ENCODE measurements at places on chromosomes 4 and X.

GRCh38 chrX:107672955-107673378, 44.7 kb downstream of the PRPS1 start:
- peak; percentile 93 for DNase-seq

DNA sequence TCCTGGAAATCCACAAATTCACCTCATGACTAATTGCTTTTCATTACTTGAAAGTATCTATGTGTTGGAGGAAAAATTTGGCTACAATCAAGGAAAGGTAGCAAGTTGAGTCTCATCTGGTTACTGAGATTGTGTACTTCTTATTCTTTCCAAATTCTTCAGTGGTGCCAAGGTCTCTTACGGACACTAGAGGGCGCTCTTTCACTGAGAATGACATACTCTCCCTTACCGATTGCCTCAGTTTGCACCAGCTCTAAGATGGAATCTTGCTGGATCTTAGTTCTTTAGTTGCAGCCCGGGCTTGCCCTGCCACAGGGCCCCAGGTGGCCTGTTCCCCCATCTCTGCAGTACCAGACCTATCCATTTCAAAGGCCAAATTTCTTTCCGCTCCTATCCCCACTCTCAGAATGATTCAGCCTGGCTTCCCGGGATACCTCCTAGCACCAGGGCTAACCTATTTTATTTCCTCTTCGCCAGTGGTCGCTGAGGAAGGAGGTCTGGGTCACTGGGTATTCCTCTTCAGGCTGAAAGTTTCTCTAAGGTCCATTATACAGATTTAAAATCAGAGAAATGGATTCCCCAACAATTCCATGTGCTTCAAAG, 24.6 kb upstream of the GPR50 start:
- peak; percentile 35 for DNase-seq

GRCh38 chr4:58499182-58499581, 1389.0 kb upstream of the IGFBP7 start:
- no peak for DNase-seq

GRCh38 chrX:18640686-18641085, 31.2 kb downstream of the RS1 start:
- DNase-seq, result no peak

DNA sequence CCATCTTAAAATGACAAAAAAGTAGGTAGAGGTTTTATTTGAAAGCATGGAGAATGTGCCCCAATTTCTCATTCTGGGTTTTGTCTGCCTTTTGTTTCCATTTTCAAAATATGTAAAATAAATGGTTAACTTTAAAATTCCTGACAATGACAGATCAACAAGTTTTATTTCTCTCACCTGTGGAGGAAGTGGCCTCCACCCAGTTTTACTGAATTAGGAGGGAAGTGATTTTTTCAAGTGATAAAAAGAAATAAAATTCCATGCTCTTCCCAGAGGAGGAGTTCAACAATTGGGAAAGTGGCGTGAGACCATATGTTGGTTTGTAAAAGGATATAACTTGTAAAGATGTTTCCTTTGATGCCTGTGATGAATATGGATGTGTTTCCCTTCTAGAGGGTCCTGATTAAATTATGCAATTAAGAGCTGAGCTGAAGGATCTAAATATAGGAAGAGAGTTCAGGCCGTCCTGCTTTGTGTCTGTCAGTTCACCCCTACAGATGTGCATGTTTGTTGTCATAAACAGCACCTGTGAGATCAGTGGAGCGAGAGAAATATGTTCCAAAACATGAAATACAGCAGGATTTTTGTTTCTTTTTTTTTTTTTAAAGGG, 19.5 kb downstream of the SMAD1 start:
- no peak for DNase-seq

GRCh38 chr4:142406917-142407501, 439.1 kb downstream of the INPP4B start:
- no peak for DNase-seq

- no peak for DNase-seq
These were observed 15.5 kb downstream of the P2RY8 start for GRCh38 chrX:1521459-1521956.

DNA sequence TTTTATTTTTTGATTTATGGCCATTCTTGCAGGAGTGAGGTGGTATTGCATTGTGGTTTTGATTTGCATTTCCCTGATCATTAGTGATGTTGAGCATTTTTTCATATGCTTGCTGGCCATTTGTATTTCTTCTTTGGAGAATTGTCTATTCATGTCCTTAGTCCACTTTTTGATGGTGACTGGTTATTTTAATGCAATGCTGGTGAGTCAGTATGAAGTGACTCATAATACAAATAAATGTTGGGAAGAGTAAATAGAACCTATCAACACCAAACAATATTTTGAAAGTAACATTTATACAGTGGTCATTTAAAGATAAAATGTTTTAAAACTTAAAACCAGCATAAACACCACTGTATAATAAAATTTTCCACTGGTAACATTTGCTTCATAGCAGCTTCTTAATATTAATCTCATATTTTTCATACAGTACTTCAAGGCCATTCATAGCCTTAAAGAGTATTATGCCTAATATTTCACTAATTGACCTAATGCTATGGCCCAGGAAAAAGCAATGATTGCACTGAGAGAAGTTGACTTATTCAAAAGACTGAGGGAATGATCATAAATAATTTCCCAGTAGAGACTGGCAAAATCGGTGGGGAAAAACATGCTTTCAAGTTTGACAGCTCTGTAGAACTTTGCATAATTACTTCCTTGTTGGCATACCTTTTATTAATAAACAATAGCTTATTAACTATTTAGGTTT, 33.9 kb downstream of the CASK start:
- peak; percentile 33 for DNase-seq

DNA sequence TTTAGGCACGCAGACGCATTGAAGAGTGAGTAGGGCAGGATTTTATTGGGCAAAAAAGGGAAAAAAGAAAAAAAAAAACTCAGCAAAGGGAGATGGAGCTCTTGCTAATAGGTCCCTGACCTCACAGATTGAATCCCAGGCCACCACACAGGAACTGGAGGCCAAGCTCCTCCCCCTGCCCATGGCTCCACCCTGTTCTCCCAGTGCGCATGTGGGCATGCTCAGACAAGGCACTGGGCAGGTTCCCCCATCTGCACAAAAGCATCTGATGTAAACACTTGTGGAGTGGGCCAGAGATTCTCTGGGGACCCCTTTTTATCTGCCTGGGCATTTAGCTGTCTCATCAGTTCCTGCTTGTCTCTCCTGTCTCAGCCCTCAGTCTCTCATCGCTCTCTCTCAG, 9.5 kb downstream of the FRMD7 start:
- no peak for DNase-seq

GRCh38 chr4:6470502-6471306, 1.7 kb downstream of the PPP2R2C start:
- peak; percentile 13 for DNase-seq

GRCh38 chr4:175874306-175874705, 62.2 kb upstream of the GPM6A start:
- DNase-seq, result no peak

- peak; percentile 40 for DNase-seq
These were observed 19.5 kb upstream of the FGF2 start for GRCh38 chr4:122806981-122807679.

- DNase-seq, result peak; percentile 22
These were observed 70.6 kb downstream of the ARSJ start for GRCh38 chr4:113908829-113909228.

DNA sequence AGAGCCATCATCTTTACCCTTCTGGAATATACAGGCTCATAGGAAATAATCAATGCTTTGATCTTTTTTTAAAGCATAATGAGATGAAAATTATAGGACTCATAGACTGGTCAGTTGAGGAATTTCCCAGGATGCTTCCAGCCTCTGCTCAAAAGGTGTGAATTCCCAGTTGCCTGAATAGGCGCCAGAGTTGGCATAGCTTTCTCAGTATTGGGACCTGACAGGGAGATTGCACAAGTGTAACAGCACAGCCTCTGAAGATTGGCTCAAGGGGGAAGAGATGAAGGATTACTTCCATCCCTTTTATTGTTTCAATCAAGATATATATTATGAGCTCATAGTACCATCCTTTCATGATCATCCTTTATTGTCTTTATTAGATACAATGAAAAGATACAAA, 17.9 kb downstream of the TET2 start:
- no peak for DNase-seq

GRCh38 chrX:276581-277201, 4.5 kb upstream of the PLCXD1 start:
- DNase-seq, result peak; percentile 80

- DNase-seq, result no peak
These were observed 431.6 kb downstream of the GABRG1 start for GRCh38 chr4:45692131-45692735.

- DNase-seq, result no peak
These were observed 45.5 kb upstream of the PRDX4 start for GRCh38 chrX:23621621-23622265.

DNA sequence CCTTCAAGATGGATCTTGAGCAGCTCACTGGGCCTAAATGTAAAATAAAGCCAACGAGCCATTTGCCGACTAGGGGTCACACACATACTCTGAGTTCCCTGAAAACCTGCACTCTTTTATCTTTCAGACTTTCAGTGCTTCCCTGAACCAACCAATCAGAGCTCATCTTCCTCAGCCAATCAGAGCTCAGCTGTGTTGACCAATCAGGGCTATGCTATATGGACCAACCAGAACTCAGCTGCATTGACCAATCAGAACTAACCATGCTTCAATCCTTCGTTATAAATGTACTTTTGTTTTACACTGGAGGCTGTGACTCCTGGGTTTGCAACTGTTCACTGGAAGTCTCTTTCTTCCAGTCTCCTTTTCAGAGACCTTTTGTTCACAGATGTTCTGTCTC, 19.3 kb downstream of the SLC25A53 start:
- DNase-seq, result peak; percentile 28

DNA sequence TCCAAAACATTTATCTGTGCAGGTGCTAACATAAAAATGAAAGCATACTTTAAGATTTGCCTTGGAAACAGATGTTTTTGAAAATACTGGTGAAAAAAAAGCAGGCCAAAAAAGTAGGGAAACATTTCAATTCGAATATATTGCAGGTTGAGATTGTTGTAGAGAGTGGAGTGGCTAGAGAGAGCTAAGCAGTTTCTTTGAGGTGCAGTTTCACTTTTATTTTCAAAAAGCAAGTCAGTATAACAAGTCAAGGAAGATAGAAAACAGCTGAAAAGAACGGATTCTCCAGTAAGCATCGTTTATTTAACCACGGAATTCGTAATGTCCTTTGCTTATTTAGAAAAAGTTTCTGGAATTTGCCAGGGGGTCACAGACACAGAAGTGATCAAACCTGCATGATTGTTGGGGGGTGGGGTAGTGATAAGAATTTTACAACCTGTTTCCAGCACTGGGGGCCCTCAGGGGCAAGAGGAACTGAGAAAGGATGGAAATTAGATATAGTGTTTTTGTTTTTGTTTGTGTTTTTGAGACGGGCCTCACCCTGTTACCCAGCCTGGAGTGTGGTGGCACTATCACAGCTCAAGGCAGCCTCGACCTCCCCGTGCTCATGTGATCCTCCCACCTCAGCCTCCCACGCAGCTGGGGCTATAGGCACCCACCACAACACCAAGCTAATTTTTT, 175.0 kb downstream of the TENM3 start:
- DNase-seq, result no peak

GRCh38 chr4:186296481-186296880, 30.5 kb downstream of the F11 start:
- DNase-seq, result no peak

DNA sequence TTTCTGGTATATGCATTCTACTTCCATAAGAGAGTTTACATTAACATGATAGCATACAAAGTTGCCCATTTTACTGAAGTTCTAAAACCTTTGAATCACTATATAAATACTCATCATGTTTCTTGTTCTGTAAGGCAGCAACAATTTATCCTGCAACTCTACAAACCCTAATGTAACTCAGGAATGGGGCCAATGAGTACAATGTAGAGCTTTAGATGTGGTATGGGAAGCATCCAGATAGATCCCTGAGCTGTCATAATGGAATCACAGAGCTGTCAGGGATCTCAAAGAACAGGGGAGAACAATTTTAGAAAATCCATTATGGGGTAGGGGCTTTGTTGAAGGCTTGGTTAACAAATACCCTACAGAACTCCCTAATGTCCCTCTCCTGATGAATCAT, 88.5 kb downstream of the DCUN1D4 start:
- DNase-seq, result no peak

- DNase-seq, result peak; percentile 33
These were observed 12.8 kb downstream of the GYG2 start for GRCh38 chrX:2841537-2841936.

DNA sequence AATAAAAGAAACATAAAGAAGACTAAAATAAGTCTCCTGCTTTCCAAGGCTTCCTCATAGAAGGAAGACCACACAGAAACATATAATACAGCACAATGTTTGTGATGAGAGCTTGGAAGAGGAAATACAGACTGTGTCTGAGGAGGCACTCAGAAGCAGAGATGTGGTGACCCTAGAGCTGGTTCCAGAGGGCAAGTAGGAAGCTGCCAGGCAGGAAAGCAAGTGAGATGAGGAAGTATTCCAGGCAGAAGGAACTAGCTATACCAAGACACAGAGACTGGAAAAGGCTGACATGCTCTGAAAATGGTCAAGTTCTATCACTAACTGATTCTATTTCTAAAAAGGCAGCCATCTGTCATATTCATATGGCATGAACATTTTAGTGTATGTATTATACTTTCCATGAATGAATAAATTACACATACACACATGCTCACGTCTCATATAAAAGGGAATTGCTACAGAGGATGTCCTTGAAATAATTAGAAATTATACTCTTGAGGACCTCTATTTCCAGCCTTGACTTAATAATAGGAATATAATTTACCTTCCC, 16.6 kb upstream of the HSFX2 start:
- DNase-seq, result no peak

- peak; percentile 38 for DNase-seq
These were observed 112.5 kb upstream of the ATP6AP2 start for GRCh38 chrX:40468033-40468846.

DNA sequence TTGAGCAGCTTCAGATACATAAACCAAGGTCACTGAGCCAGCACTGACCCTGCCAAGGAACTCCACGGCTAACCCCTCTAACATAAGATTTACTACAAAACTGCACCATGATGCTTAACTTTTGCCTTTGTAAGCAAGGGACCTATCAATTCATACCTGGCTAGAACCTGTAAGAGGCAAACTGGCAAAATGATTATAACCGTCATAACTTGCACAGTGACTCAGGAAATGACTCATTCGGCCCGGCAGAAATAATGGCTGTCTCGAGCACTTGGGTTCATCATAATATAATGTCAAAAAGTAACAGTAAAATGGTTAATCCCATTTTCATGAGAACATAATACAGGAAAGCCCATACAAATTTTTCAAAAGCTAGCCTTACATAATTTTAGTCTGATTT, 17.2 kb downstream of the RASGEF1B start:
- no peak for DNase-seq
